ENCODE measurements at places on chromosomes 7 and 10.
A peak's percentile ranks its signal among the peaks of the same experiment; 100 is the strongest.

- no peak for DNase-seq
These were observed 82.4 kb downstream of the ADARB2 start for GRCh38 chr10:1654811-1655356.

DNA sequence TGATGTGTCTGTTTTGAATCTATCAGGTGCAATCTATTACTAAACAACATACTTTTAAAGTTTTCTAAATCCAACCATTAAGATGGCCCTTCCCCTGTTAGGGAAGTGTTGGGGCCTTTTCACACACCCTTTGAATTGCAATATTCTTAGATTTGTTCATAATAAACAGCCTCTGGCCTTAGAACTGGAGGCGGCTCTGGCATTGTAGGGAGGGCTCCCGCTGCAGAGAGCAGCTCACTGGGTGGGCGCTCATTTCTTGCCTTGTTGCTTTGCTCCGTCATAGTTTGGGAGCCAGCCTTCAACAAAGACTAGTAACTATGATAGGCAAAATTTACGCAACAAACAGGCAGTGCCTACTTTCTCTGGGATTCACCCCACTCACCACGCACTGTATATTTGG lies 4.2 kb upstream of the HOXA10 start:
- DNase-seq, result peak; percentile 1

- DNase-seq, result no peak
These were observed 744.7 kb downstream of the XPNPEP1 start for GRCh38 chr10:109178591-109178990.

- no peak for DNase-seq
These were observed 8.0 kb downstream of the SHTN1 start for GRCh38 chr10:116997015-116997414.
